ENCODE measurements at places on chromosomes 2 and 18. TPM values are rescaled to one million over a fixed set of nuclear protein-coding genes. Genes with fewer than 3 reads are reported as not detected.

DTNA gene
- total RNA-seq = 11.5 TPM

CAPG gene
- 140 TPM for total RNA-seq

GRCh38 chr2:172279813-172280212 is 147.6 kb upstream of the ITGA6 start:
- no peak overlapping the region for H3K4me3 ChIP-seq
- no peak overlapping the region for H3K27ac ChIP-seq
- no peaks in the 10 kb centered on the region for H3K27me3 ChIP-seq

DNA sequence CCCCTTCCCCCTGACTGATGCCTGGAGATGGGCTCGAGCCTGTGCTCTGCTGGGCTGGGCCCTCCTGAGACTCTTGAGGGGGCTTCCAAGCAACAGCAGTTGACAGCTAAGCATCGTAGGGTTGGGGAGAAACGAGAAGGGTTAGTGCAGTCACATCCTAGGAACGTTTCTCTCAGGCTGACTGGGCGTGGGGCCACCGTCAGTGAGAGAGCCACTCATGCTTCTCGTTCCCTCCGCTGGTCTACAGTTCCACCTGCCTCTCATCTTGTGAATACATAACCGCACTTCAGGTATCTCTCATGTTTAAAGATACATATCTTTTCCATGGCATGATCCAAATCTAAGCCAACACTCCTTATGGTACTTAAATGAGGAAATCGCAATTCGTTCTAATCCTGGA is 66.4 kb downstream of the TRAPPC12 start:
- H3K27me3 ChIP-seq = no peaks in the 10 kb centered on the region
- peak; percentile 27 for DNase-seq
- no peak overlapping the region for H3K4me3 ChIP-seq
- peaks cover 4% of the 10 kb centered on the region for H3K4me1 ChIP-seq

- no peak for DNase-seq
- H3K4me1 ChIP-seq = peaks cover 38% of the 10 kb centered on the region
- no peaks in the 10 kb centered on the region for H3K27me3 ChIP-seq
- peak overlapping the region; percentile 92 for H3K4me3 ChIP-seq
- peaks cover 25% of the 10 kb centered on the region for H3K36me3 ChIP-seq
Measured at GRCh38 chr2:191014653-191015020, 666 bp upstream of the STAT1 start.

- no peak for DNase-seq
- no peaks in the 10 kb centered on the region for H3K36me3 ChIP-seq
- H3K4me1 ChIP-seq = peaks cover 16% of the 10 kb centered on the region
- no peak overlapping the region for H3K27ac ChIP-seq
- H3K27me3 ChIP-seq = no peaks in the 10 kb centered on the region
Measured at GRCh38 chr2:238910751-238911351, 63.0 kb downstream of the TWIST2 start.

CYP26B1 gene
- under 0.01 TPM for total RNA-seq

TMEM127 gene
- 55.0 TPM for total RNA-seq

POMC gene
- total RNA-seq = 0.59 TPM

GRCh38 chr2:23924589-23925359 is 2.1 kb downstream of the ATAD2B start:
- H3K4me1 ChIP-seq = peaks cover 27% of the 10 kb centered on the region
- DNase-seq = peak; percentile 51
- no peaks in the 10 kb centered on the region for H3K27me3 ChIP-seq
- peak overlapping the region; percentile 97 for H3K27ac ChIP-seq
- no peaks in the 10 kb centered on the region for H3K36me3 ChIP-seq
- H3K4me3 ChIP-seq = peak overlapping the region; percentile 98

CNTNAP5 gene
- not detected for total RNA-seq

SDC1 gene
- 11.8 TPM for total RNA-seq

- peaks cover under 1% of the 10 kb centered on the region for H3K27me3 ChIP-seq
- no peaks in the 10 kb centered on the region for H3K36me3 ChIP-seq
- no peaks in the 10 kb centered on the region for H3K4me1 ChIP-seq
- no peak for DNase-seq
- no peak overlapping the region for H3K4me3 ChIP-seq
Measured at GRCh38 chr18:25630682-25631081, 278.7 kb upstream of the ZNF521 start.

GRCh38 chr2:167908786-167909185 is 338.6 kb downstream of the STK39 start:
- no peak for DNase-seq
- H3K4me1 ChIP-seq = no peaks in the 10 kb centered on the region
- no peak overlapping the region for H3K27ac ChIP-seq
- H3K27me3 ChIP-seq = no peaks in the 10 kb centered on the region
- H3K4me3 ChIP-seq = no peak overlapping the region

INSIG2 gene
- 20.6 TPM for total RNA-seq

DNA sequence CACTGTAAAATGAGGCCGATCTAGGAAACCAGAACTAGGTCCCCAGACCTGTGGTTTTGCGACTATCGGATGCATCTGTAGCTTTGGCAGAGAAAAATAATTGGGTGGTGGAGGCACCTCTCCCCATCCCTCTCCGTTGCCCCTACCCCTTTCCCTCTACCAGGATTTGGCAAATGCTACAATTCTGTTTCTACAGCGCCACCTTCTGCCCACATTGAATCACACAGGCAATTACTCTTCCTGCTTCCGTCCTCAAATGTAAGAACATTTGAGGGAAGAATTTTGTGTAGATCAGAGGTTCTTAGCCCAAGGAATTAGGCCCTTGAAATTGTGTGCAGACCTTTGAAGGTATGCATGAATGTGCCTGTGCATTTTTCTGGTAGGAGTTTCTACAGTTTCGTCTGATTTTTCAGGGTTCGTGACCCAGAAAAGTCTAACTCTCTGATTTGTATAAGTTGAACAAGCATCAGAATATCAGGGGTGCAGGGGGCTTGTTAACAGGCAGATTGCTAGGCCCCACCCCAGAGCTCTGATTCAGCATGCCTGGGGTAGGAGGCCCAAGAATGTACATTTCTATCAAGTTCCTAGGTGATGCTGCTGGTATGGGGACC is 11.2 kb downstream of the ATP6V1B1 start:
- H3K36me3 ChIP-seq = no peaks in the 10 kb centered on the region
- no peaks in the 10 kb centered on the region for H3K27me3 ChIP-seq
- peaks cover 19% of the 10 kb centered on the region for H3K4me1 ChIP-seq
- peak; percentile 88 for DNase-seq

DNA sequence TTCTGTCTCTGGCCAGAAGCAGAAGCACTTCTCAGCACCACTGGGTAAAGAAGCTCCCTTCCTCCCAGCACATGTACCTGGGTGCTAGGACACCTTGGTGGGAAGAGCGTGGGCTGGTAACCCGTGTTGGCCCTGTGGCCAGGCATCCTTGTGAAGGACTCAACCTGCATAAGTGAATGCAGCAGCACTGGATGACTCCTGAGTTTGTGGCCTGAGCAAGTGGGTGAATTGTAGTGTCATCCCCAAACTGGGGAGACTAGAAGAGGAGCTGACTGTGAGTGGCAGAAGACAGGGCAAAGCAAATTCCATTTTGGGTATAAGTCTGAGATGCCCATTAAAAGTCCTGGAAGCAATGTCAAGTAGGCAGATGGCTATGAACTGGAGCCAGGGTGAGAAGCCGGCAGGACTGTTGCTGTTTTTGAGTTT is 63.4 kb downstream of the STAT1 start:
- H3K4me1 ChIP-seq = peaks cover 30% of the 10 kb centered on the region
- no peak overlapping the region for H3K27ac ChIP-seq
- no peaks in the 10 kb centered on the region for H3K36me3 ChIP-seq
- no peak overlapping the region for H3K4me3 ChIP-seq

DNA sequence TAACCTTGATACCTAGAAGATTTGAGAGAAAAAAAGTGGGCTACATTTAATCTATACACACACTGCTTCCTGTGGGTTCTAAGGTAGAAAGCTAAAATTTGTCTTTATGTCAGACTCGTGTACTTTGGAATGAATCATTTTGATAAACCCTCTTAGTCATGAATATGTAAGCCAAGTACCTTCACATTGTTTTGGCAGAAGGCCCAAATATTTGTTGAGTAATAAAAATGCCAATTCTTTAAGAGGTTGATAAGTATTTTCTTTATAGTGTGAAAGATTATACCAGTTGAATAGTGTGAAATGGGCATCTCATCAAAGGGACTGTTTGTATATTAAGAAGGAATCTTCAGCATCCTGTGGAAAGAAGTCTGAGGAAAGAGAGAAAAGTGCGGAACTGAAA is 1464.7 kb upstream of the ZEB2 start:
- no peak overlapping the region for H3K4me3 ChIP-seq
- no peak overlapping the region for H3K27ac ChIP-seq

- no peak overlapping the region for H3K4me3 ChIP-seq
- H3K4me1 ChIP-seq = peaks cover 14% of the 10 kb centered on the region
Measured at GRCh38 chr2:45074713-45075112, 65.5 kb upstream of the SIX2 start.

DNA sequence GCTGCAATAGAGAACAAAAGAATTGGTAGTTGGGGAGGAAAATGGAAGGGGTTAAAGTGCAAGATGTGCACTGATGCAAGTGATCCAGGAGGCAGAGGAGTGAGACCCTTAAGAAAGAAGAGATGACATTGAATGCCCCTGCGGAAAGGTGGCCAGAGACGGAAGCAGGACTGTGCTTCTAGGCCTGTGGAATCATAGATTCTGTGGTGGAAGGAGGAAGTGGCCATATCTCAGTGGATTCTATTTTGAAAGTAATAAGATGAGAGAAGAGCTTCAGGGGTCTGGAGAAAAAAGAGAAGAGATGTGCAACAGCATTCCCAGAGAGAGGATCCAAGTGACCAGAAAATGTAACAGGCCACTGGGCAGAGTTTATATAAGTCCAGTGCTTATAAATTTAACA is 18.6 kb upstream of the GYPC start:
- DNase-seq = no peak
- no peak overlapping the region for H3K4me3 ChIP-seq
- no peaks in the 10 kb centered on the region for H3K4me1 ChIP-seq
- H3K27me3 ChIP-seq = no peaks in the 10 kb centered on the region
- H3K27ac ChIP-seq = no peak overlapping the region

GRCh38 chr2:134431838-134432434 is 178.1 kb downstream of the MGAT5 start:
- no peak overlapping the region for H3K4me3 ChIP-seq
- DNase-seq = no peak
- H3K4me1 ChIP-seq = peaks cover 9% of the 10 kb centered on the region
- H3K36me3 ChIP-seq = no peaks in the 10 kb centered on the region
